ENCODE measurements at places on chromosomes 13 and 19. TPM values are rescaled to one million over a fixed set of nuclear protein-coding genes. Genes with fewer than 3 reads are reported as not detected.

The ELSPBP1 gene
- total RNA-seq = not detected

The ZNF888 gene
- total RNA-seq = 5.7 TPM

The SLC46A3 gene
- 5.5 TPM for total RNA-seq

The VMAC gene
- 3.5 TPM for total RNA-seq

The ZNF99 gene
- under 0.01 TPM for total RNA-seq

The FAM187B gene
- not detected for total RNA-seq

The ZNF878 gene
- total RNA-seq = 0.17 TPM

The TRPC4 gene
- total RNA-seq = not detected

The ELAVL3 gene
- total RNA-seq = not detected

The ZFR2 gene
- total RNA-seq = not detected

The RNF113B gene
- not detected for total RNA-seq

The MAP3K10 gene
- 25.2 TPM for total RNA-seq

The RUBCNL gene
- 32.8 TPM for total RNA-seq

The BCL3 gene
- total RNA-seq = 23.4 TPM

The TEAD2 gene
- 11.0 TPM for total RNA-seq

The ZNF506 gene
- total RNA-seq = 20.7 TPM

The IZUMO2 gene
- not detected for total RNA-seq

The MYO1F gene
- total RNA-seq = 0.11 TPM

The ZNF799 gene
- 3.5 TPM for total RNA-seq

The SHISA7 gene
- 0.05 TPM for total RNA-seq

The N4BP2L1 gene
- 3.7 TPM for total RNA-seq

The ZSCAN5B gene
- total RNA-seq = not detected

The GDF15 gene
- 93.2 TPM for total RNA-seq

The SIGLEC7 gene
- total RNA-seq = not detected

The NXNL1 gene
- total RNA-seq = not detected

The SKA3 gene
- 5.0 TPM for total RNA-seq

The KIRREL2 gene
- total RNA-seq = not detected

The MISP gene
- total RNA-seq = 15.3 TPM

The NLRP9 gene
- total RNA-seq = not detected

The CERS1 gene
- total RNA-seq = 0.53 TPM

The MIR17HG gene
- 4.0 TPM for total RNA-seq

The CRX gene
- not detected for total RNA-seq

The ODAD3 gene
- 0.29 TPM for total RNA-seq

The ZNF45 gene
- total RNA-seq = 13.3 TPM

The OSCAR gene
- total RNA-seq = not detected

The RXFP2 gene
- not detected for total RNA-seq

The ALOX5AP gene
- total RNA-seq = 1.3 TPM

The GNA15 gene
- total RNA-seq = 100 TPM

The ZNF566 gene
- total RNA-seq = 5.1 TPM

The CRTC1 gene
- total RNA-seq = 2.2 TPM

The KCNN4 gene
- total RNA-seq = 104 TPM

The C5AR1 gene
- total RNA-seq = 0.88 TPM

The B3GNT8 gene
- total RNA-seq = 5.2 TPM
